Cerebellar nuclear complex (tissue), 1 donor: ENCODE measurements at places on chromosomes 6 and 20.
A peak's percentile ranks its signal among the peaks of the same experiment; 100 is the strongest.

GRCh38 chr20:33604084-33604990 is 57.8 kb upstream of the C20orf144 start:
- DNase-seq = no peak

- no peak for DNase-seq
These were observed 34.4 kb upstream of the RNF217 start for GRCh38 chr6:124927806-124928205.

DNA sequence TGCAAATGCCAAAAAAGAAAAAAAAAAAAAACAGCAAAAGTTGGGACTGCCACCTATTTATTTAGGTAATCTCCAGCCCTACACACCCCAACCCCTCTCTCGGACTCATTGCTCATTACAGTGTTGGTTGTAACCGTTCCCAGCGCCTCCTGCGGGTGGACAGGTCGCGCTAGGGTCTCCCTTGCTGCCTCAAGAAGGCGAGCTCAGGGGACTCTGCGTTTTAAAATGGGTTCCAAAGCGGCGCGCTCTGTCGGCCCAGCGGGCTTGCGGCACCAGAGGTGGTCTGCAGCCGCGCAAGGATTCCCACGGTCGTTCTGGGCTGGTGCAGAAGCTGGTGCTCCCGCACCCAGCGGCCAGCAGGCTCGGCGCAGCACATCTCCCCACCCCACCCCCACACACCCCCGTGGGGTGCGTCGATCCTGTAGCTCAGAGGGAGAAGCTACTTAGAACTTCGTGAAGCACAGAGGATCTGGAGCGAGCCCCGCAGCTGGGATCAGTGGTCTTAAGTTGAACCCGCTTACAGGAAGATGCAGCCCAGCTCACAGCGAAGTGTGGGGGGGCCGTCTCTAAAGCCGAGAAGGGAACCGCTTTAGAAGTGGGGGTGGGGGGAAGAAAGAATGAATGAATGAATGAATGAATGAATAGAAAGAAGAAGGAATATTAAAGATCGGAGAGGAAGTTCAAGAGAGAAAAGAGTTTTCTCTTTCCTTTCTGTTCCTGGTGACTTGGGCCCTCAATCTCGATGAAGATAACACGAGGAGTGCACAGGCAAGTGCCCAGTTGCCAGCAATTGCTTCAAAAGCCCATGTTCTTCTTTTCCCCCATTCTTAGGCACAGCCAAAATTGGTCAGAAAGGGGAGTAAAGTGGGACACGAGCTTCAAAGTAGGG is 780 bp downstream of the TFAP2A start:
- DNase-seq = no peak

GRCh38 chr6:120230008-120230407 is 880.4 kb upstream of the MAN1A1 start:
- DNase-seq = no peak

DNA sequence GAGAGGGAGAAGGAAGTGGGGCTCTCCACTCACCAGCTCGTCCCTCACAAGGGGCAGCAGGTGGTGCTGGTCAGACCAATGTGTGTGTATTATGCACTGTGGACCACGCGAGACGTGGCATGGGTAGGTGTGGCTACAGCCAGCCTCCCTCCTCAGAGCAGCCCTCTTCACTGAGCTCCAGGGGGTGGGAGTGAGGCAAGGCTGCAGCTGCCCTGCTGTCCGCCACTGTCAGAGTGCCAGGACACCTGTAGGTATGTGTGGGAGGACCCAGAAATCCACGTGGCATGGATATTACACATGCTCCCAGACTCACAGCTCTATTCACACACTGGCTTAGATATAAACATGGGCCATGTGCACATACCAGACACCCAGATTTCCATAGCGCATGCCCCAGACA is 90.3 kb downstream of the VEGFA start:
- DNase-seq = no peak

- DNase-seq = peak; percentile 80
These were observed 18.1 kb downstream of the ACSS1 start for GRCh38 chr20:25039697-25040437.

GRCh38 chr6:11752360-11752759 is 26.2 kb downstream of the ADTRP start:
- no peak for DNase-seq
